ENCODE measurements at places on chromosomes 12 and 14. TPM values are rescaled to one million over a fixed set of nuclear protein-coding genes. Genes with fewer than 3 reads are reported as not detected.

DNA sequence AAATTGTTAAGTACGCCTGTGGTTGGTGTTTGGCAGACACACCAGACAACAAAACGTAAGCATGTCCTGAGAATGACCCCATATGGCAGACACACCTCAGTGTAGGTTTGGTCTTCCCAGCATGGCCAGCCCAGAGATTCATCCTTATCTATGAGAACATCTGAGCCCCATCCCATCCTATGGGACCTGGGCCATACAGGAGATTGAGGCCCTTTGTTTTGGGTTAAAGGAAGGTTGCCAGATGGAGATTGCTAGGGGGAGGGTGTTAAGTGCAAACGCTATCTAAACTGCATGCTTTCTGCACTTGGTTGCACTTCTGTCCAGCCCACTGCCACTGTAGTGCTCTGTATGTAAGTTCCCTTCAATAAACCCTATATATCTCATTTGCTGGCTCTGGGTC lies 4.1 kb upstream of the PCNX4 start:
- no peaks in the 10 kb centered on the region for H3K4me1 ChIP-seq
- H3K27me3 ChIP-seq: no peaks in the 10 kb centered on the region
- H3K27ac ChIP-seq: no peak overlapping the region
- no peak for DNase-seq
- H3K4me3 ChIP-seq: no peak overlapping the region

- no peaks in the 10 kb centered on the region for H3K27me3 ChIP-seq
- no peak overlapping the region for H3K27ac ChIP-seq
- no peak for DNase-seq
- H3K36me3 ChIP-seq: no peaks in the 10 kb centered on the region
- no peaks in the 10 kb centered on the region for H3K4me1 ChIP-seq
Observed at GRCh38 chr12:31647086-31647491, 12.4 kb upstream of the ETFBKMT start.

IFNG-AS1 gene
- total RNA-seq: not detected

- DNase-seq: no peak
- no peaks in the 10 kb centered on the region for H3K27me3 ChIP-seq
- H3K4me3 ChIP-seq: no peak overlapping the region
- no peaks in the 10 kb centered on the region for H3K4me1 ChIP-seq
- no peaks in the 10 kb centered on the region for H3K36me3 ChIP-seq
Observed at GRCh38 chr12:1688086-1688710, 2.7 kb upstream of the ADIPOR2 start.

C14orf180 gene
- not detected for total RNA-seq

DNA sequence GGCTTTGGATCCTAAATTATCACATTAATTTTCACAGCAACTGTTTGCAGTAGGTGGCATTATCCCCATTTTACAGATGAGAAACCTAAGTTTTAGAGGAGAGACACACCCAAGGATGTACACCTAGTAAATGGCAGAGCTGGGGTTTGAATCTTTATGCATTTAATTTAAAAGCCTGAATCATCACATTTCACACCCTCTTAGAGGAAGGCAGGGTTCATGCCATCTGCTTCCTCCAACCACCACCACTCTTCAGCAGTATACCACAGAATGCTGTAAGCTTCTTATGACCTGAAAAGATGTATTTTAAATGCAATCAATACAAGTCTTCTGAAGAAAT lies 90.3 kb downstream of the CRADD start:
- no peaks in the 10 kb centered on the region for H3K36me3 ChIP-seq
- no peaks in the 10 kb centered on the region for H3K4me1 ChIP-seq
- peak overlapping the region; percentile 63 for H3K27ac ChIP-seq
- no peaks in the 10 kb centered on the region for H3K27me3 ChIP-seq
- no peak for DNase-seq

- H3K4me3 ChIP-seq: no peak overlapping the region
- DNase-seq: no peak
- no peaks in the 10 kb centered on the region for H3K36me3 ChIP-seq
- no peaks in the 10 kb centered on the region for H3K4me1 ChIP-seq
Observed at GRCh38 chr14:58794993-58795762, 157.4 kb downstream of the DACT1 start.

TEX52 gene
- not detected for total RNA-seq

GRCh38 chr12:19003987-19004619 lies 125.4 kb upstream of the PLEKHA5 start:
- H3K4me1 ChIP-seq: no peaks in the 10 kb centered on the region
- H3K27ac ChIP-seq: no peak overlapping the region
- H3K4me3 ChIP-seq: no peak overlapping the region
- no peak for DNase-seq
- H3K36me3 ChIP-seq: no peaks in the 10 kb centered on the region

GRCh38 chr12:82554529-82554928 lies 132.2 kb upstream of the TMTC2 start:
- H3K27ac ChIP-seq: no peak overlapping the region
- no peaks in the 10 kb centered on the region for H3K4me1 ChIP-seq
- no peaks in the 10 kb centered on the region for H3K27me3 ChIP-seq
- no peak overlapping the region for H3K4me3 ChIP-seq

GRCh38 chr12:41904041-41904440 lies 240.6 kb downstream of the GXYLT1 start:
- H3K27ac ChIP-seq: no peak overlapping the region
- no peaks in the 10 kb centered on the region for H3K36me3 ChIP-seq
- H3K4me1 ChIP-seq: no peaks in the 10 kb centered on the region
- no peak for DNase-seq

DENND5B gene
- total RNA-seq: 14.4 TPM

TPH2 gene
- not detected for total RNA-seq

GRCh38 chr12:124704619-124705018 lies 137.2 kb upstream of the NCOR2 start:
- H3K36me3 ChIP-seq: no peaks in the 10 kb centered on the region
- no peak for DNase-seq
- no peaks in the 10 kb centered on the region for H3K27me3 ChIP-seq
- H3K4me1 ChIP-seq: no peaks in the 10 kb centered on the region

DNA sequence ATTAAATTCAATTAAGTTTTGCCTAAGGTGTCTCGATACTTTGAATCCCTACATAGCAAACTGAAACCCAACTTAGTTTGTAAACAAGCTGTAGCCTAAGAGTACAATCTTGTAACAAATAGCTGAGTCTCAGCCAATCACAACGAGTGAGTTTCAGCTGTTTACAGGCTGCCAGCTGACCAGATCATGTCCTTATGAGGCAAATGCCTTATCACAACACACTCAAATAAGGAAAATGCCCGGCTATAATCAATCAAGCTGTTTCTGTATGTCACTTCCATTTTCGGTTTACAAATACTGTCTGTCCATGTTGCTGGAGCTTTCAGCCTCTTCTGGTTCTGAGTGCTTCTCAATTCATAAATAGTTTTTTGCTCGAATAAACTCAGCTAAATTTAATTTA lies 943.8 kb downstream of the SLC16A7 start:
- H3K27ac ChIP-seq: no peak overlapping the region
- no peak overlapping the region for H3K4me3 ChIP-seq
- H3K27me3 ChIP-seq: no peaks in the 10 kb centered on the region
- no peak for DNase-seq

DNA sequence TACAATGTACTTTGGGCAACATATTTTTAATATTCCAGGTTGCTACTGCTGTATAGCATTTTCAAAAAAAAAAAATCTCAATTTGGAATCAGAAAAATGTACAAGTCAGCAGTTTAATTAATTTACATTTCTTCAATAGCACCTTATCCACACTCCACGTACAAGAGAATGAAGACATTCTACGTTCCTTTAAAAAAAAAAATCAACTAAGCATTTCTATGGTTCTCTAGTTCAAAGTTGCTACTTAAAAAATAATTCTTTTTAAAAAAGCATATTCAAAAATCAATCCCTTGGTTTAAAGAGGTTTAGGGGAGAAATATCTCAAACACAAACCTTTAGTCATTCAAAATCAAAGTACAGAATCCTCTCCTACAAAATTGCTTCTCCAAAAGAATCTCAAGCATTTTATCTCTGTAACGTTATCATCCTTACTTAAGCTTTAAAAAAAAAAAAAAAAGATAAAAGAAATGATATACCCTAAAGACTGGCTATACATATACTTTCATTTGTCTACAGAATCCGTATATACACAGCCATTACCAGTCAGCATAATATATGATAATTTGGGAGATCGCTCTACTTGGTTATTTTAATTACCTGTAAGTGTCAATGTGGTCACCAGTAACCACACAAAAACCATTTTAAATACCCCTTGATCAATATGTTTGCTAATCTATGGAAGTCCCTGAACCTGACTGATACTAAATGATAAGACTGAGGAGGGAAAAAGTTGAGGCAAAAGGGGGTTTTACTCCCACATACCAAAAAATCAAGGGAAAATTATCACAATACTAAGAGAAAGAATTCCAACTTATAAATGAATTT lies 2.7 kb downstream of the MED13L start:
- no peak overlapping the region for H3K27ac ChIP-seq
- DNase-seq: no peak
- no peaks in the 10 kb centered on the region for H3K27me3 ChIP-seq
- no peaks in the 10 kb centered on the region for H3K36me3 ChIP-seq
- peaks cover 5% of the 10 kb centered on the region for H3K4me1 ChIP-seq
- no peak overlapping the region for H3K4me3 ChIP-seq

DNA sequence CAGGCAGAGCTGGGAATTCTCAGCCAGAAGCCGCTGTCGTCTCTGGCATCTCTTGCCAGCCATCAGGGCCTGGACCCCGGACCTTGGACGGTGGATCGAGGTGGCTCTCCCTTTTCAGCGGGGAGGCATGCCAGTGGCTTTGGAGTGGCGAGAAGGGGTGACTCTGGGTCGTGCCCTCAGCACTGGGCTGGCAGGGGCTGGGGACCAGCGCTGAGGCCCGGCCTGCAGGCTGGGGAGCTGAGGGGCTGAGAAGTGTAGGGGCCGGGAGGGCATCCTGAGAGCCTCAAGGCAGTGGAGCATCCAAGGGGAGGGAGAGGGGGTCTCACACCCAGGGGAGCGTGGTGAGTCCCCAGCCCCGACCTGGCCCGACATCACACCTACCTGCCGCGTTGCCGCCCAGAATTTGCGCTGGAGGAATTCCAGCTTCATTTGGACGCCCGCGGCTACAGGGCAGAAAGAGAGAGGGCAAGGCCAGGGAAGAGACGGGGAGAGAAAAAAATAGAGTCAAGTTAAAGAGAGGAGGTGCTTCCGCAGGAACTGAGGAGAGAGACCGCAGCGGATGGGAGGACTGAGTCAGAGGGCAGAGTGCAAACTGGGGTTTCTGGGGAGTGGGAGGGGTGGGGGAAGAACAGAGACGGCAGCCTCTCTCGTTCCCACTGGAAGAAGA lies 9.0 kb upstream of the LRTM2 start:
- H3K27me3 ChIP-seq: no peaks in the 10 kb centered on the region
- H3K4me3 ChIP-seq: no peak overlapping the region
- no peaks in the 10 kb centered on the region for H3K36me3 ChIP-seq

DNA sequence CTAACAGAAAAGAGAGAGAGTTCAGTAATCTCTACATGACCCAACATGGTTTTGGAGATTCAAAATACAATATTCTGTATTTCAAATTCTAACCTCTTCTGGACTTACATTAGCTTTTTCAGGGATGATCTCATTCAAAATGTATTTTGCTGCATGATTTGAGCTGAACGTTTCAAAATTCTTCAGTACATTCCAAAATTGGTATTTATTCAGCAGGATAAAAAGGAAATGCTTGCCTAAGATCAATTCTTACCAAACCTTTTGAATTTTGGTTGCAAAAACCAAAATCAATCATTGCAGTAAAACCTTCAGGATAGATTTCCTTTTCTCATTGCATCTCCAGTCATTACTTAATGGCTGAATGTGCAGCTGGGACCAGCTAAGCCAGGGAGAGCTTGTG lies 1761.3 kb upstream of the SEL1L start:
- no peak overlapping the region for H3K4me3 ChIP-seq
- H3K27ac ChIP-seq: no peak overlapping the region
- DNase-seq: no peak
- no peaks in the 10 kb centered on the region for H3K4me1 ChIP-seq

DNA sequence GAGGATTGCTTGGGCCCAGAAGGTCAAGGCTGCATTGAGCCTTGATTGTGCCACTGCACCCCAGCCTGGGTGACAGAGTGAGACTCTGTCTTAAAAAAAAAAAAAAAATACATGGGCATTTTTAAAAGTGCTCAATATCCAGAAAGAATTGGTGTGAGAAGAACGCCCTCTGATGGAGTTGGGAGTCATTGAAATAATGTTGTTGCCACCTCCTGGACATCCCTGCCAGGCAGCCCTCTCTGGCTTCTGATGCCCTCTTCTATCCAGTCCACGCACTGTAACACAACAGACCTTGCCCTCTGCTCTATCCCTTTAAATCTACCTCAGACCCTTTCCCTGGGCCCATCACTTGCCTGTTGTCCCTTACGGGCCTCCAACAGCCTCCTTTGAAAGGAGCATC lies 4.9 kb downstream of the PTGDR start:
- H3K27me3 ChIP-seq: no peaks in the 10 kb centered on the region
- DNase-seq: no peak
- H3K36me3 ChIP-seq: no peaks in the 10 kb centered on the region
- H3K4me3 ChIP-seq: no peak overlapping the region
- H3K4me1 ChIP-seq: no peaks in the 10 kb centered on the region

GRCh38 chr12:33245434-33245833 lies 194.2 kb downstream of the SYT10 start:
- DNase-seq: no peak
- no peaks in the 10 kb centered on the region for H3K36me3 ChIP-seq
- no peak overlapping the region for H3K4me3 ChIP-seq

DNA sequence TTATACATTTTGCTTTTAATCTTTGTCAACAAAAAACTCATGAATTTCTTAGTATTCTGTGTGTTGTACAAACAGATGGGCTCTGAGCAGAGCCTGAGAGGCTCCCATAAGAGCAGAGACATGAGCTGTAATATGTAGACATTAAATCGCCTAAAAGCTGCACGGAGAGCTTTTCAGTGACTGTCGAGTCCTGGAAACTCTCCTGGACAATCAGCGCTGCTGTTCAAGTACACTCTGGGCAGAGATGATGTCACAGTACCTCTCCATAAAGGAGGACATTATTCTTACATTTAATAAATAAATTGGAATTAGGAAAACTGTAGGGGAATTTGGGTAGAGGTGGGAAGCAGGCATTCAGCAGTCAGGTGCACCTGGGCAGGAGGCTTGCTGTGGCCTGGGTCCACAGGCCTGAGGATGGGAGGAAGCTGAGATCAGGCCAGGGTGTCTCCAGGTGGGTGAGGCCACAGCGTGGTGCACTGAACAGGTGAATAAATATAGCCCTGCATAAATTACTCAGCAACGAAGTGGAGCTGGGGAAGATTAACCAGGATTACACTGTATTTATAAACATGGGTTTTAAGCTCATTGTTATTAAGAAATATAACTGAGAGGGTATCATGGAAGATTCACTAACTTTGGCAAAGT lies 13.3 kb upstream of the TCL1A start:
- no peak for DNase-seq
- H3K27ac ChIP-seq: no peak overlapping the region
- no peak overlapping the region for H3K4me3 ChIP-seq
- no peaks in the 10 kb centered on the region for H3K27me3 ChIP-seq
- no peaks in the 10 kb centered on the region for H3K36me3 ChIP-seq

ARF6 gene
- 21.3 TPM for total RNA-seq

DNA sequence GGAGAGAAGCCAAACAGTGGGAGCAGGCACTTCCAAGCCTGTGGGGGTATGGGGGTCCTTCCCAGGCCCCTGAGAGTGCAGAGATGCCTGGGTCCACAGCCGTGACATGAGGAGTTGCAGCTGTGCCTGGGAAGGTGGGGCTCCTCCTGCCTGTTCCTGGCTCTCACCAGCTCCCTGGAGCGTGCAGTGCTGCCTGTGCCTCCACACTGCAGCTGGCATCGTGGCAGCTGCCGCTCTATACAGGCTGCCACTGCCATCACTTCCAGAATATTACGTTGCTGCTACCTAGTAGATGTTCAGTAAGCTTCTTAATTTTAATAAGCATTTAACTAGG lies 223.7 kb downstream of the KCNC2 start:
- DNase-seq: no peak
- H3K27me3 ChIP-seq: no peaks in the 10 kb centered on the region
- no peaks in the 10 kb centered on the region for H3K4me1 ChIP-seq
- H3K36me3 ChIP-seq: no peaks in the 10 kb centered on the region
- no peak overlapping the region for H3K27ac ChIP-seq

Measured in uterus (tissue), 4 donors.